Stimulated activated naive B cell treated with anti-CD40 and anti-IgM and Interleukin-4, amounts not matched to agents 10 μg/mL and 1 μg/mL and 100 μg/mL, for 72 hours (primary cell): ENCODE measurements at places on chromosomes 2 and 18.
A peak's percentile ranks its signal among the peaks of the same experiment; 100 is the strongest.

DNA sequence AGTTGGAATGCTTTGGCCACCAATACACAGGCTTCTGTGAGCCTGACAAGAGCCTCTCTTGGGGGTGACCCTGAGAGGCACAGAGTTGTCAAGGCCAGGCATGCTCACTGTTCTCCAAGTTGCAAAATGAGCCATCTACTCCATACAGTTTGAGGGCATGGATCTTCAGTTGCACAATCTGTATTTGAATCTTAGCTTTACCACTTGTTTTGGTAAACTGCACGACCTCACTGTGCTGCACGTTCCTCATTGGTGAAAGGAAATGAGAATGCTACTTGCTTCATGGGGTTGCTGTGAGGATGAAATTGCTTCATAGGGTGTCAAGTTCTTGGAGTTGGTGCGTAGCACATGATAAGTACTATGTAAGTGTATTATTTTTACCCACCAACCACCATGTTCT lies 12.0 kb upstream of the HAAO start:
- no peak for DNase-seq

GRCh38 chr18:24278591-24278990 lies 119.0 kb downstream of the OSBPL1A start:
- no peak for DNase-seq

GRCh38 chr2:47697000-47697601 lies 85.8 kb upstream of the MSH6 start:
- DNase-seq: peak; percentile 34

DNA sequence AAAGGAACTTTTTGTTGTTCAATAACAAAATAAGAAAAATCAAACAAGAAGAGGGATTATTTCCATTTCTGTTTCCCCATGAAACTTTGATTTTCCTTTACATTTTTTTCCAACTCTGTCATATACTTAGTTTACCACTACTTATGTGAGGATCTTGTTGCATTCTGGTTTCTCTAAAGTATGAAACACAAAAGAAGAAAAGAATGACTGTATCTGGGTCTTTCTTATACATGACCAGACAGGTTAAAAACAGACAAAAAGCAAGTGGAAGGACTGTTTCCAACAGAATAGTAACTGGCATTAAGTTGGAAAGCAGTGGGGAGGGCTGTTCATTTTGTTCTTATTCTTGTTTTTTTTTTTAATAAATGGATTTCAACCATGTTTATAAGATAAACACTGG lies 1207.8 kb upstream of the FAM98A start:
- DNase-seq: no peak

GRCh38 chr2:196546151-196546919 lies 93.2 kb upstream of the CCDC150 start:
- no peak for DNase-seq

DNA sequence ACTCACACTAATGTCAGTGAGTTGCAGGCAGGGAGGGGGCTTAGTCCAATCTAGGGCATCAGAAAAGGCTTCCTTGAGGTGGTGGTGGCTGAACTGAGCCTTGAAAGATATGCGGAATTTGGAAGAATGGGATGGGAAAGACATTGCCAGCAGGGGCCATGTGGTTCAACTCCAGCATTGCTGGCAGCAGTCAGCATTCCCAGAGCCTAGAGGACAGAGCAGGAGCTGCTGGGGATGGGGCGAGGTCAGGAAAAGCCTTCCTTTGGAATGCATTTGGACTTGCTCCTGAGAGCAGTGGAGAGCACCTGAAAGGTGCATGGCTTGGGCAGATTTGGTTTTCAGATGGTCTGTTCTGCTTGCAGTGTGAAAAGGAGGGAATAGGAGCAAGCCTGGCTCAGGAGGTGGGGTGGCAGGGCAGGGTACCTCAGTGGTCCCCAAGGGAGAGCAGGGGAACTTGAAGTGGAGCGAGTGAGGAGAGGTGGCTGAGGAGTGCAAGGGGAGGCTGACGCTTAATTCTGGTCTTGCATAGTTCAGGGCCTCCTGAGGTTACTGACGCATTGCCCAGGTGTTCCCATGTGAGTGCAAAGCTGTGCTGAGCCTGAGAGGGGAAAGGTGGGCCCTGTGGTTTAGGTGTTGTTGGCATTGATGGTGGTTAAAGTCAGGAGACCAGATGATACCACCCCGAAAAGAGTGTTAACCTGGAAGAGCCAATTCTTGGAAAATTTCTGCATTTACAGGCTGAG lies 112.1 kb upstream of the MGAT5 start:
- DNase-seq: no peak

- no peak for DNase-seq
These were observed 67.5 kb downstream of the MYOM1 start for GRCh38 chr18:3152294-3152693.

DNA sequence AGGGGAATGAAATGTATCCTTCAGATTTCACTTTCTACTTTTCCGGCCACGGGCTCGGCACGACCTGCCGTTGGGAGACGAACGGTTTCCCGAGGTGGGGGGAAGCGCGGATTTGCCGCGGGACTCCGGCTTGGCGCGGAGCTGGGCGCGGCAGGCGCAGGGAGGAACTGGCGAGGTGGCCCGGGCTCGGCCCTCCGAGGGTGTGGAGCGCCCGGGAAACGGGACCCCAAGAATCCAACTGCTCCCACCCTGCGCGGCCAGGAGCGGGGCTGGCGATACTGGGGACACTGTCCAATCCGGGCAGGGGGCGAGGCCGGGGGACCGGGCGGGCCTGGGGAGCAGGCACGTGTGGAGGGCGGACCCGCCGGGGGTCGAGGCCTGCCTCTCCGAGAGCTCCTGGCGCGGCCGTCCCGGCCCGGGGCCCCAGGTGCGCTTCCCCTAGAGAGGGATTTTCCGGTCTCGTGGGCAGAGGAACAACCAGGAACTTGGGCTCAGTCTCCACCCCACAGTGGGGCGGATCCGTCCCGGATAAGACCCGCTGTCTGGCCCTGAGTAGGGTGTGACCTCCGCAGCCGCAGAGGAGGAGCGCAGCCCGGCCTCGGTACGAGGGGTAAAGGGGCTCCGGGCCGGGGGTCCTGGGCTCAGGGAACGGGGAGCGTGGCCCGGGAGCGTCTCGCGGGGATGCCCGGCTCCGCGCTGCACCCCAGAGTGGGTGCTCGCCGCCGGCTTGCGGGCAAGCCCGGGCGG lies at the start of gene ANXA4:
Gene ANXA4 (plus strand): TSS at position 560 of the 747 bp plus-strand sequence. CDS start 39,432 bp downstream, outside the sequence.
- DNase-seq: peak; percentile 53

DNA sequence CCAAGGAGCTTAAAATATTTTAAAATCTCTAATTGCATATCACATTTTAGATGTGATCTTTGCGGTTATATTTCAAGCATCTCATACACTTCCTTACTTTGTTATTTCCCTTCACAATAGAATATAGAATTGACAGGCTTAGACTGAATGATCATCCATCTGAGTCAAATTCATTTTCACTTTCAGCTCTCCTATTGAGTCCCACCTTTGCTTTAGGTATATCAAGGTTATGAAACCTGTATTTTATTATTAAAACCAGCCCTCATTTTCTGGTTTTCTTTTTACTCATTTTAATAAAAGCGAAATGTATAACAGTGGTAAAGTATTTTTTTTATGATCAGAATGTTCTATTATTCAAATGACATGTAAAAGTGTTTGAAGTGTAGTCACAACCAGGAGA lies 162.9 kb upstream of the KYNU start:
- no peak for DNase-seq

GRCh38 chr2:218043701-218044109 lies 25.3 kb upstream of the RUFY4 start:
- no peak for DNase-seq

DNA sequence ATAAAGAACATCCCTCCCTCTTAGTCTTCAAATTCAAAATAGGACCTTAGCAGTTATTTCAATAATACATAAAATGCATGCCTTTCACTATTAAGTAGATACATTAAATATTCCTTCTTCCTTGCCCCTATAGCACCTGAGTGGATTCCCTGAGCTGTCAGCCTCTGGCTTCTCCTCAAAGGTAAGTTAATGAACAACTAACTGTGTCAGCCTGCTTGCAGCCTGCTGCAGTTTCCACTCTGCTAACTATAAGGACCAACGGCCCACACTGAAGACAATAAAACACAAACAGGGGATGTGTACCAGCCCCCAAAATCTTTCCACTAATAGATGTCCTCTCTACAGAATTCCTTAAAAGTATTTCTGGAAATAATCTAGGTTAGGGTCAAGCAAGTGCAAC lies 5.0 kb downstream of the KCTD1 start:
- DNase-seq: no peak

DNA sequence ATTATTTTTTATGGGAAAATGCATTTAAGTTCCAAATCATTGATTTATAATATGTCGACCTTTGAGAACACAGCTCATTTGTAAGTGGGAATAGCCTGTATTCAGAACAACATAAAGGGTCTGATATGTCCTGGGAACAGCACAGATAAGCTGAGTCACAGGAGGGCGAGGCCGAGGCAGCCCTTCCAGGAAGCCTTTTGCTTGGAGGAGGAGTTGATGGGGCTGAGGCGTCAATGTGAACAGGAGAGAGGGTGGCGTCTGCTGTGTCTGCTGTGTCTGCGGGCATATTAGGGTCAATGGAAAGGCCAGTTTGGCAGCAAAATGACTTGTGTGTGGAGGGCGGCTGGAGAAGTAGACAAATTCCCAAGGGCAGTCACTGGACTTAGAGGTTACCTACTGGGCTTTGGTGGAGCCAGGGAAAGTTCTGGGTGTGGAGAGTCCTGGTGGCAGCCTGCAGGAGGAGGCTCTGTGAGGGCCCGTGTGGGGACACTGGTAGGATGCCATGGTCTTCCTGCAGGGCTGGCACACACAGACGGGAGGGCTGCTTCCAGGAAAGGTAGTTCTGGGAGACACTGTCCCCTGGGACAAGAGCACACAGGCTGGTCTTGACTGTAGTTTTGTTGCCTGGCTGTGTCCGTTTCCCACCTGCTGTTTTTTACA lies 128.1 kb downstream of the GLI2 start:
- no peak for DNase-seq

DNA sequence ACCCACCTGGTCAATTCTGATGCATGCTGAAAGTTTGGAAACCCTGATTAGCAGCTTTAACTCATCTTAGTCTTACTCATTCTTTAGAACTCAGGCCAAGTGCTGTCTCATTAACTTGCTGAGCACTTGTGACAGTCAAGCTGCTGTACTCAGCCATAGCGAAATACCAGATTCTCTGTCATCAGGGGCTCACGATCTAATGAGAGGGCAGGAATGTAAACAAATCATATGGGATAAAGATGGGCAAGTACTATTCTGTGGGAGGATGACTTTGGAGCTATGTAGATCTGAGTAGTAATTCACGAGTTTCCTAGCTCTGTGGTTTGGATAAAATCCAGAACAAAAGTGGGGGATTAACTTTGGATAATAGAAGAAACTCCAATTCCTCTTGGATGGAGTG lies 376.6 kb downstream of the HRH4 start:
- no peak for DNase-seq

DNA sequence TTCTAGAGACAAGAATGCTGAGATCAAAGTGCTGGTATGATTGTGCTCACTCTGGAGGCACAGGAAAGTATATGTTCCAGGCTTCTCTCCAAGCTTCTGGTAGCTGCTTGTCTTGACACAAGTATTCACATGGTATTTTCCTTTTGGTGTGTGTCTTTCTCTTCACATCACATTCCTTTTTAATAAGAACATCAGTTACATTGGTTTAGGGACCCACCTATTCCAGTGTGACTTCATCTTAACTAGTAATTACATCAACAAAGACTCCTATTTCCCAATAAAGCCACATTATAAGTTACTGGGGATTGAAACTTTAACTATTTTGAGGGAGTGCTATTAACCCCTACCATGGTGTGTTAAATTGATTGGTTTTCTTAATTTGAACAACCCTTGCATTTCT lies 119.1 kb downstream of the FSIP2 start:
- DNase-seq: no peak
